ENCODE measurements at places on chromosomes 12 and 14.

DNA sequence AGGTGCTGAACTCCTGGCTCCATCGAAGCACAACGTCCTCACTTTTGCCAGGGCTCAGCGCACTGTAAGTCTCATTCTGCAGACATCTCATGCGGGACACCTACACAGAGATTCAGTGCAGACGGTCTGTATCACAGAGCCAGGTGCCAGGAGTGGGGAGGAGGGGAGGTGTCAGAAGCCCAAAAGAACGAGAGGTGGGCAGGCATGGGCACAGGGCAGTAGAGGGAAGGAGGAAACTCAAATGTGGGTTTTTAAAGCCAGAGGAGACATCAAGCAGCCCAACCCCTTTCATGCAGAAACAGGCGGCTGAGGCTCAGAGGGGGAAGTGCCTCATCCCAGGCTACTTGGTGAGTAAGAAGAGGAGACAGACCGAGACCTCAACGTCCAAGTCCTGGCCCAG is 2.5 kb upstream of the LPAR5 start:
- DNase-seq = no peak

DNA sequence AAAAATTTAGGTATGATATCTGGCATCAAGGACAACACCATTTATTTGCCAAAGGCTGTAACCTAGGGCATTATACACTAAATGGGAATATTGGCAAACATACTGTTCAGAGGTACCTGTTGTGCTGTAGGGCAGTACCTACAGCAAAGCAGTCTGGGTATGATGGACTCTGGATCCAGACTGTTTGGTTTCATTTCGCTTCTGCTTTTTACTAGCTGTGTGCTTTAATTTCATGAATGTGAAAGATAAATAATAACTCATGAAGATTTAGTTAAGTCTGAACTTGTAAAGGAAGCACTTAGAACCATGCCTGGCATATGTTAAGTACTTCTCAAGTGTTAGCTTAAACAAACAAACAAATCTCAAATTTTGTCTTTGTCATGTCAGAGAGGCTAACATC is 17.7 kb upstream of the SLC38A2 start:
- DNase-seq = no peak

DNA sequence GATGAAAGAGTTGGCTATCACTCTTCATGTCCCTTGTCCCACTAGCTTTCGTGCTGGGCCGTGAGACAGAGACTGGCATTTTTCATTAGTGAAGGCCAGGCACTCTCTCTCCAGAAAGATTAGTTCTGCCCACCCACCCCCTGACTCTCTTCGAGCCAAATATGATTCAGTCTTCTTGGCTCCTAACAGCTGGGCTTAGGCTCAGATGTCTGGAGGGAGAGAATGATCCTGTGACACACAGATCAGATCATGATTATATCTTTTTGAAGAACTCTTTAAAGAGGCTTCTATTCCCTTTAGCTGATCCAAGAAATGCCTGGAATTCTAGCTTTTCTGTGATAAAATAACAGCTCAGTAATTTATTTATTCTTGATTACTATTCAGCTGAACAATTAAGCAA is 5.2 kb upstream of the GNG2 start:
- peak; percentile 26 for DNase-seq

GRCh38 chr12:70317781-70318180 is 48.3 kb upstream of the KCNMB4 start:
- no peak for DNase-seq

- no peak for DNase-seq
Observed at GRCh38 chr12:77060136-77060882, 5.1 kb downstream of the E2F7 start.

- DNase-seq = no peak
Observed at GRCh38 chr12:131552492-131552863, 158.4 kb upstream of the SFSWAP start.

All from HFFc6 (cell line).